Fibroblast of skin of left biceps (primary cell): ENCODE measurements at places on chromosomes 7 and 10.

DNA sequence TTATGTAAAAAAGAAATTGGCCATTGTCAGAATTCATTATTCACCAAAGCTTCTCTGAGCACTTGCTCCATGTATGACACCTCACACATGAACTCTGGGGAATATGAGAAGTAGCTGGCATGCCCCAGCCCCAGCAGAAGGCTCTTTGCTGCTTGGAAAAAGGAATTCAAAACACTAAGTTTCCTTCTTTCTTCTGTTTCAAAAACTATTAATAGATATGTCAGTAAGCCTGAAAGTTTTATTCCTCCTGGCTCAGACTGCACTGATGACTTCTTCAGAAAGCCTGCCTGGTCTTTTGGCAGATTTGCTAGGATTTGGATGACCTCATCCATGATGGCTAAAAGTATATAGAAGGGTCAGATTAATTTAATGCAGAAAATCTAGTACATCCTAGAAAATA is 511.0 kb downstream of the GFRA1 start:
- DNase-seq: no peak

GRCh38 chr10:3141351-3142005 is 31.1 kb downstream of the PITRM1 start:
- DNase-seq: no peak

DNA sequence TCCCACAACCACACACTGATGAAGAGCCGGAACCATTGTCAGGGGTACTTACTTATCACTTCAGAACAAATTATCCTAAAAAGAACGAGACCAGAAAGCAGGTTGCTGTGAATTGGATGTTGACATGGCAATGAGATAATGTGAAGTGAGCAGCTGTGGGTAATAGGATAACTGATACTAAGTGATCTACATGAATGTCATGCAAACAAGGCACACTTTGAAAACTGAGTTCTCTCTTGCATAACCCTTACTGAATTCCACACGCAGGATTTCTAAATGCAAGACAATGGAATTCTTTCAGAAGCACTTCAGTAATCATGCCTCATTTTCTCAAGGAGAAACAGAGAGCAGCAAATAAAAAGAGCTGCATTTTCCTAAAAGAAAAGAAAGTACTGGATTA is 242.5 kb upstream of the TMEM229A start:
- no peak for DNase-seq

DNA sequence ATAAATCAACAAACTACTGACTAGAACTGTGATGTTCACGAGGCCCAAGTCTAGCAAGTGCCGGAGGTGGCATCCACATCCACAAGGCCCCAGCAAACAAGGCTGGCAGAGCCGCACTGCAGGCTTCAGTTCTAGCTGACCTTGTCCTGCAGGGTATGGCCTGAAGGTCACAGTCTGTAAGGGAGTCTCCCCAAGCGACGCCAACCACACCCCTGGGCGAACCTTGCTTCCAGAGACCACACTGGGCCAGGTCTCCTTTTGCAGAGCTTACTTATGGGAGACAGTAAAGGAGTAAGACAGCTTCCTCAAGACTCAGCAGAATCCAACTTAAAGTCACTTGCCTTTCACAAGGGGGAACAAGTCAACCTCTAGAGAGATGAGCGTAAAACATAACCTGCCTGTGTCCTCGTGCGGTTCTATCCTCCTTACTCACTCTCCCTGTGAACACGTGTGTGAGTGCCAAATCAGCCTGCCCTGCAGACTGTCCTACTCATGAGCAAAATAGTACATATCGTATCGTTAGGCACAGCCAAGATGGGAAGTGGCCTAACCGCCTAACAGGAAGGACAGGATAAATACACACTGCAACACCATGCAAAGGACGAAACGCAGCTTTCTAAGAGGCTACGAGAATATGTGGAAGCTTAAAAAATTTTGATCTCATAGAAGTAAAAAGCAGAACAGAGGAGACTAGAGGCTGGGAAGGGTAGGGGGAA is 22.7 kb downstream of the FAM53B start:
- DNase-seq: no peak

- DNase-seq: no peak
These were observed 762.0 kb upstream of the IGFBP3 start for GRCh38 chr7:46682836-46683624.

- DNase-seq: no peak
These were observed 36.8 kb downstream of the AKR1C8 start for GRCh38 chr10:5147981-5148677.

GRCh38 chr10:57605948-57606485 is 661.7 kb downstream of the IPMK start:
- no peak for DNase-seq

- DNase-seq: no peak
These were observed 2.7 kb upstream of the CPVL start for GRCh38 chr7:29149036-29149435.

GRCh38 chr10:109898007-109898406 is 25.3 kb downstream of the XPNPEP1 start:
- no peak for DNase-seq

GRCh38 chr7:99258501-99258900 is 14.1 kb upstream of the MYH16 start:
- no peak for DNase-seq

- DNase-seq: no peak
These were observed 20.1 kb upstream of the NMT2 start for GRCh38 chr10:15188603-15189002.

DNA sequence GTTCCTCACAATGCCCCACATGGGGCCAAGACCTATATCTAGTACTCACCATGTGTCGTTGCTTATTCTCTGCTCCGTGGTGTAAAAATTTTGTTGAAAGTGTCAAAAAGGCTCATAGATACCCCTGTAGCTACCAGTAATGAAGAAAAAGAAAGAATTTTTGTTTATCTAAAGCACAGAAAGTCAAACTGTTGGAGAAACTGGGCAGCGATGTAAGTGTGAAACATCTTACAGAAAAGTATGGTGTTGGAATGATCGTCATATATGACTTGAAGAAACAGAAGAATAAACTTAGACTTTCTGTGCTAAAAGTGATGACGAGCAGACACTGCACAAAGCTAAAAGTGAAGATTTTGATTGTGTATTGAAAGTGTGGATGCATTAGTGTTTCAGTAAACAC is 626.6 kb upstream of the GHITM start:
- DNase-seq: no peak

- no peak for DNase-seq
These were observed 538.4 kb downstream of the PTPRN2 start for GRCh38 chr7:158049271-158049670.

GRCh38 chr10:71088054-71088453 is 124.3 kb upstream of the UNC5B start:
- DNase-seq: no peak

GRCh38 chr10:61061923-61062504 is 118.0 kb upstream of the RHOBTB1 start:
- DNase-seq: no peak

DNA sequence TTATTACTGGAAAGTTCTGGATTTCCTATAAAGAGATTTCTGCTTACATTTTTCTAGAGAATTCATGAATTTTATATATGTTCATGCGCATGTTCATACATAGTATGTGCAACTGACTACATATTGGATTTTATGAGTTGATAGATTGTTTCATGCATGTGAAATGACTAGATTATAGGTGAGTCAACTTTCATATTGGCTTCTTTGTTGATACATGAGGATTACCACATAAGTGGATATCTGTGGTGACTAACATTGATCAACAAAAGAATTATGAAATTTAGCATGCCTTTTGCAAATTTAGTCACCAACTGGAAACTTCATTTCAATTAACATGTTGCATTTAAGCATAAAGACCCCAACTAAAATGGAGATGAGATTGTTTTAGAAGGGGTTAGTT is 99.0 kb downstream of the GNAT3 start:
- DNase-seq: no peak

DNA sequence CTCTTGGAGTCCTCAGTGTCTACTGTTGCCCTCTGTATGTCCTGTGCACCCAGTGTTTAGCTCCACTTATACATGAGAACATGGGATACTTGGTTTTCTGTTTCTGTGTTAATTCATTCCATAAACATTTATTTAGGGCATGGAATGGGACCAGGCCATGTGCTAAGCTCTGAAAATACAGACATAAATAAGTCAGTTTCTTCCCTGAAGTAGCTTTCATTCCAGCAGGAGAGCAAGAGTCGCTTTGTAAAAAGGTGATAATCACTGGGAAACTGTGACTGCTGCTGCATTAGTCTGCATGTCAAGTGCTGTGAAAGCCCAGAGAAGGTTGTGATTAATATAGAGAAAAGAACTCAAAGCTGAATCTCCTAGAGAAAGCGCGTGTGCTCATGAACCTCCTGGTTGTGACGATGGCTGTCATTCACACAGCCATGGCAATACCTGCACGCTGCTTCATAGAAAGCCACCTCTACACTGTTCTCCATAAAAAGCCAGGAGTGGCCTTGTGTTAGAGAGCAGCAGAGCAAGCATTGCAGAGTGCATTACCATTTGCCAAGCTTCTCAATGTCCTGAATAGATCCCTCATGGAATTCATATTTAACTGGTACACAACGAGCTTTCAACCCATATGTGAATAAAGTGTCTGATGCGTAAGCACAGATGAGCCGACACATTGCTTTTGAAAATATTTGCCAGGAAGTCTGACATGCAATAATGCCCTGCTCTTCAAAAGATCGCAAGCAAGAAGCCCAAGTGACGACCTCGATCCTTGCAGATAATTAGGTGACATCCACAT is 30.6 kb upstream of the PITRM1 start:
- DNase-seq: no peak

DNA sequence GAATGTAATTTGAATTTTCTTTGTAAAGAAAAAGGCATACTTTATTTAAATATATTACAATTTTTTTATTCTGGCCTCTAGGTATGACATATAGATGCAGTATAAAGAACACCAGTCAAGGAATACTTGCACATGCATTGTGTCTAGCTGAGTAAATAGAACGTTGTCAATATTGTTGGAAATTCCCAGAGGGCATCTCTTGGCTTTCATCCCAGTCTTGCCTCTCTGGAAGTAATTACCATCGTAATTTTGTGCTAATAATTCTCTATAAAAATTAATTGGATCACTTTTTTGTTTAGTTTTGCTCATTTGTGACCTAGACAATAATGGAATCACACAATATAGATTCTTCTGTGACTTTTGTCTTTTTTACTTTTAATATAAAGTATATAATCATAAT is 1052.3 kb upstream of the CELF2 start:
- DNase-seq: no peak

DNA sequence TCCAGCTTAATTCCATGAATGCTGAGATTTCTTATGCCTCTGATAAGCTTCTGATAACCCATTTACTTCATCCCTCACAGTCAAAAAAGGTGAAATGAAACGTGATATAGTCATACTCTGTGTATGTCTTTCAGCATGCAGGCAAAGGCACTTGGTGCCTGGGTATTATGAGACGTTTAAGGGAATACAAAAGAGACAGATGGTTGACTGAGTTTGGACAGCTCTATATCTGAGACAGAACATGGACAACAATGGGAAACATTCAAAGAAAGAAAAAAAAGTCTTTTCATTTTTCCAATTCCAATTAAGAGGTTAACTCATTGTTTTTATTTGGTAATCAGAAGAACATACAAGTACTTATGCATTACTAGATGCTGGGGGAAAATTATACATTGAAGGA is 96.2 kb downstream of the PPP1R17 start:
- no peak for DNase-seq

DNA sequence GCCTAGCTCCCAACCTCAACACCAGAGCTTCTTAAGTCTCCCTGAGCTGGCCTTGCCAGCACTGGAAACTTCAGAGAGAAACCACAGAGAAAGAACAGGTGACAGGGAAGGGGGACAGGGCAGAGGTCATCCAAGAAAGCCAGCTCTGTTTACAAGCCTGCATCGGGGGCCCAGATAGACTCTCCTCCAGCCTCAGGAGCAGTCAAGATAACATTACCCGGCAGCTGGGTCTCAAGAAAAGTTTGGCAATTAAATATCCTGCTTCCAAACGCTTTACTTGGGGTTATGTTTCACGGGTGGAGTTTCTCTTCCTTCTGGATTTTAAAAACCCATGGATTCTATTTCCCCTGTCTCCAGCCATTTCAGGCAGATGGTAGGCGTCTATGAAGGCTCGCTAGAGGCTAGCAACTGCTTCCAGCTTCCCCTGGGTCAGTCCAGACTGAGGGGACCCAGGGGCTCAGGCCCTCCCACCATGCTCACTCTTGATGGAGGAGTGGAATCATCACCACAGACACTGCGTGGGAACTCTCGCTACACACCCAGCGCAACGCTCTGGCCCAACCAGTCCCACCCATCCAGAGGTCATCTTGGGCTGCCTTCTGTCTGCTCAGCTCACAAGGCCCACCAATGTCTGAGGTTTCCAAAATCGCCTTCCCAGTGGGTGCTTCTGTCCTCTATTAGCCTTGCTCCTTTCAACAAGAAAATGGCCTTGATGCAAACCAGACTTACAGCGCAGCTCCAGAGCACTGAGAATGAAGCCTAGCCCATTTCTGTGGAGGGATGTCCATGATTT is 48.8 kb downstream of the SH3PXD2A start:
- no peak for DNase-seq

- no peak for DNase-seq
These were observed 22.8 kb downstream of the GLI3 start for GRCh38 chr7:42214060-42214679.

- no peak for DNase-seq
These were observed 100.9 kb upstream of the PHYHIPL start for GRCh38 chr10:59075576-59075975.

- DNase-seq: no peak
These were observed 9.4 kb downstream of the NODAL start for GRCh38 chr10:70432101-70432500.

GRCh38 chr7:132394283-132395198 is 181.7 kb downstream of the PLXNA4 start:
- DNase-seq: no peak

GRCh38 chr7:151342102-151342646 is 562 bp downstream of the NUB1 start:
- no peak for DNase-seq

DNA sequence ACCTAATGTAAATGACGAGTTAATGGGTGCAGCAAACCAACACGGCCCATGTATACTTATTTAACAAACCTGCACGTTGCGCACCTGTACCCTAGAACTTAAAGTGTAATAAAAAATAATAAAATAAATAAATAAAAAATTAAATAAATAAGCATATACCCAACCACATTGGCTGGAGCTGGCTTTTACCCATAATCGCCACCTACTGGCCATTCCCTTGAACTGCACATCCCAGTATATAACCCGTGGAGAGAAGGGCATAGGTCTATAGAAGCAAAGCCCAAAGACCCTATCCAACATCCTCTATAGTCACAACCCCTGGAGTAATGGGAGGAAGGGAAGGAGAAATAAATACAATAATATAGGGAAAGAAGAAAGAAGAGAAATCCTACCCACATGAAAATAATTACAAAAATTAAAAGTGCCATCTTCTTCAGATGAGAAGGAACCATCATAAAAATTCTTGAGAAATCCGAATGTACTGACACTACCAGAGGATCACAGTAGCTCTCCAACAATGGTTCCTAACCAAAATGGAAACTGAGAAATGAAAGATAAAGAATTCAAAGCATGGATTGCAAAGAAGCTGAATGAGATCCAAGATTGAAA is 65.6 kb downstream of the TWIST1 start:
- DNase-seq: no peak
